Activated CD8-positive, alpha-beta memory T cell treated with anti-CD3 and anti-CD28 coated beads, Interleukin-2, amount 50 U/mL, for 48 hours (primary cell): ENCODE measurements at places on chromosomes 6 and 20.

DNA sequence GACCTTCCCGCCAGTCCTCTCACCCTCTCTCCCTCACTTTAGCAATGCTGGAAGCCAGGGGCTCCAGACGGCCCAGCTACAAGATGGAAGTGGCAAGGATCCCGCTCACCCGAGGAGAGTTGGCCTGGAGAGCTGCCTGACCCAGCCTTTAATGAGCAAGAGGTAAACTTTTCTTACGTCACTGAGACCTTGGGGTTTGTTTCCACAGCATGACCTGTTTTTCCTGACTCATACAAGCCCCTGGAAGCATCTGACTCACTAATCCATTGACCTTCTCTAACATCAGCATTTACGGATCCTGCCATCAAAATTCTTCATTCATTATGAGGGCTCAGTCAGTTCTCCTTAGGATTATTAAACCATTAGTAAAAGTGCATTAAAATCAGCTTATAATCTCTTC, 120.4 kb downstream of the MYLK4 start:
- DNase-seq = no peak

DNA sequence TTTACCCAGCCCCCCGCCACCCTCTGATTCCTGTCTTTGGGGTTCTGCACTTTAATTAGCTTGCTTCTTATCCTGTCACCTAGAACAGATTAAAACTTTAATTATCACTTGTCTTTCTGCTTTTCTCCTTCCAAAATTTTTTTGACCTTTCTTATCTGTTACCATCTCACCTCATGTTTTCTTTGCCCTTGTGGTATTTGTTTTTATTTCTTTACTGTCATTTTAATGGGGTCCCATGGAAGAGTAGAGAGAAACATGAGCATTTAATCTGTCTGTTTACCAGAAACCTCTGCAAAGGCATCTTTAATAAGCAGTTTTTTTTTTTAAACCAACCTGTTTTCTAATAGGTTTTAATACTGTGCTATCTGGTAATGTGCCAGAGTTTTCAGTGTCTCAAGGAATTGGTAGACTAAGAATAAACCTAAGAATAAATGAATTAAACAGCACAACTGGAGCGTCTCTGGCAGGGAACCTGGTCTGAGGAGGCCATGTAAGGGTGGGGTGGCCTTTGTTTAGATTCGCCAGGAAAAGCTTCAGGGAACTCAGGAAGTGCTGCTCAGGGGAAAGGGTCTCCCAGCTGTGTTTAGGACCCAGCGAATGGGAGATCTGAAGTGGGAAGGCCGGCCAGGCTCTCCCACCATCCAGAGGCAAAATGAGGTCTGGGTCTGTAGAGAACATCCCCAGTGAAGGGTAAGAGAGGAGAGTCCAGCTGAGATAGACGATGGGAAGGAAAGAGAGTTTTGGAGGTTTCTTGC, 69.8 kb downstream of the ARID1B start:
- DNase-seq = no peak

GRCh38 chr6:167705211-167705750, 121.4 kb upstream of the AFDN start:
- DNase-seq = no peak

DNA sequence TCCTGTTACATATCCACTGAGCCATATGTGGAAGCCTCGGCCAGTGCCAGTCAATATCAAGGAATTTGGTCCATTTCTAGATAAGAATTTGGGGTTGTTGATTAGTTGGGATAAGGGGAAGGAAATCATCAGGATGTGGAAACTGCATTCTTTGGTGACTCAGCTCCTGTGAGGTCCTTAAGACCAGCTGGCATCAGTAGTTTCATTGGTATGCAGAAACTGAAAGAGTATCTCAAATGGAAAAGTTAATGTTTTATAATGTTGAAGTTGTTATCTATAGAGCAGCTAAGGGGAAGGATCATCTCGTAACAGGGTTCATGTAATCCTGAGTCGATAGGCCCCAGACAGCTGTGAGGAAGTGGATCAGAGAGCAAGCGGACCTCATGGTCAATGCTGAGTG, 87.9 kb upstream of the PRND start:
- no peak for DNase-seq

- no peak for DNase-seq
These were observed 72.1 kb downstream of the AFDN start for GRCh38 chr6:167898673-167899311.

- DNase-seq = no peak
These were observed 34.4 kb upstream of the GCLC start for GRCh38 chr6:53579338-53579737.

GRCh38 chr20:32343439-32343838, 14.7 kb upstream of the ASXL1 start:
- no peak for DNase-seq
